ENCODE measurements at places on chromosomes 3 and 15. TPM values are rescaled to one million over a fixed set of nuclear protein-coding genes. Genes with fewer than 3 reads are reported as not detected.

The CCR2 gene
- not detected for total RNA-seq

The AQP9 gene
- 0.18 TPM for total RNA-seq

The SACM1L gene
- total RNA-seq: 51.8 TPM

The TMEM62 gene
- 10.9 TPM for total RNA-seq

GRCh38 chr15:89774492-89774891 lies 1.6 kb upstream of the MESP2 start:
- no peak for DNase-seq

DNA sequence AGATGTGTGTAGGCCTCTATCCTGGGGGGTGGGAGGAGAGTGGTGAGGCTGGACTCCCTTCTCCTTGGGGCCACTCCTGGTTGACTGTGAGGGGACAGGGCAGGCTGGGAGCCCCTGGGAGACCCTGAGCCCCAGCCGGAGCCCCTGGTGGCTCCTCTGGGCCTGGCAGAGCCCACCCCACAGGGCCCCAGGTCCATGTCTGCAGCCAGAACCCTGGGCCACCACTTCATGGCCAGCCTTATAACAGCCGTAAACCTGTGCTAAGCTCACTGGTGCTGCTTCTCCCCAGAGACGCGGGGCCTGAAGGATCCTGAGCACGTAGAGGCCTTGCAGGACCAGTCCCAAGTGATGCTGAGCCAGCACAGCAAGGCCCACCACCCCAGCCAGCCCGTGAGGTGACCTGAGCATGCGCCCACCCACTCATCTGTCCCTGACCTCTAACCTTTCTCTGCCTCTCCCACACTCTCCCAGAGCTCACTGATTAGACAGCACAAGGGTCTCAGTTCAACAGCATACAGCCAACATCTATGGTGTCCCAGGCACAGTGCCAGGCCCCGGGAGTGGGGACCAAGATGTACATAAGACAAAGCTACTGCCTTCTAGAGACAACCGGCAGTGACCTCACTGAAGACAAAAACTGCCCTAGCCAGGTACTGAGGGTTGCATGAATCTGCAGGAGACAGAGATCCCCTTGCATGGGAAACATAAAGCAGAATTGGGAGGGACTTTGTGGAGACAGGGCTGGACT lies 3.5 kb downstream of the NR2E3 start:
- DNase-seq: no peak

DNA sequence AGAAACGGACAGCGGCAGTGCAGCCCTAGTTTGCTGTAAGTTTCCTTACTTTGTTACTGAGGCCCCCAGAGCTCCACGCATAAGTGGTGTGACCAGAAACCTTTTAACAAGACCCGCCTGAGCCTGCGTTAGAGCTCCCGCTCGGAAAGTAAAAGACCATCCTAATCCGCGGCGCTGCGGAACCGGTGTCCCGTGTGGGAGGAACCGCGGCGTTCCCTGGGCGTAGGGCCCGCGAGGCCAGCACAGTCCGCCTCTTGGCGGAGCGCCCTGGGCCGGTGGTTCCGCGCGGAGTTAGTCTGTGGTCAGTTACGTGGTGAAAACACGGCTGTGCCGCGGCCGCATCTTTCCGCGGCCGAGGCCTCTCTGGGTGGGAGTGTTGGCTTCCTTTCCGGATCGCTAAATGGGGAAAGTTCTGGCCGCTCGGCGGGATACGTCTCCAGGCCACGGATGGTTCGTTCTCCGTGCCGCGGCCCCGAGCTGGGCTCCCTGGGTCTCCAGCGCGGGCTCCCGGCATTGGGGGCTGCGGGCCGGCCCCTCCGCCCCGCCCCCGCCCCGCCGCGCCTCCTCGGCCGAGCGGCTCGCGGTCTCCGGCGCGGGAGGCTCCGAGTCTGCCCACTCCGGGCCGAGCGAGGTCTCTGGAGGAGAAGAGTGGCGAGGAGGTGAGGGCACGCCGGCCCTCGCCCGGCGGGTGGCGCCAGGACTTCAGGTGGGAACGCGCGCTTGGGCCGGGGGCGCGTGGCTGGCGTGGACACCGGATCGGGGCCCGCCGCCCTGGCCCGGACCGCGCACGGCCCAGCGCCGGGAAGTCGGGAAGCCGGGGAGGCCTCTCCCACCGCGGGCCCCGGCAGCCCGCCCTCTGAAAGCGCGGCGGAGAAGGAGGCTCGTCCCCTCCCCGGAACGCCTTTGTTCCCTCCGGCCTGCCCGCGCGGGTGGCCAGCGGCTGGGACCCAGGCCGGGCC lies 754 bp downstream of the B3GNT5 start:
- peak; percentile 53 for DNase-seq

GRCh38 chr3:195407531-195408409 lies 35.0 kb downstream of the ACAP2 start:
- DNase-seq: peak; percentile 30

- DNase-seq: no peak
These were observed 147.2 kb downstream of the EPHA6 start for GRCh38 chr3:96961576-96961975.

DNA sequence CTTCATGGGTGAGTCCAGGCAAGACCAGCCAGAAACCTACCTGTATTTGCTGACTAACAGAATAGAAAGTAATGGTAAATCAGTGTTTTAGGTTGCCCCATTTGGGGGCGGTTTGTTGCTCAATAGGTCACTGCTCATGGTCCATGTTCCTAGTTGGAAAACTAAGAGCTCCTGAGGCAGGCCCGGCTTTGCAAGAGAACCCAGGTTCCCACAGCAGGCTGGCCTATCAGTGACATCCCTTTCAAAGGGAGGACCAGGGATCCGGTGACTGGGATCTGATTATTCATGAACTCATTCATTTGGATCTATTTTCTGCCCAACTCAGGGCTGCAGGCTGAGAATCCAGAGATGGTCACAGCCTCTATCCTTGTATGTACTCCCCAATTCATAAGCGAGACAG lies 163.9 kb downstream of the WNT7A start:
- DNase-seq: no peak

DNA sequence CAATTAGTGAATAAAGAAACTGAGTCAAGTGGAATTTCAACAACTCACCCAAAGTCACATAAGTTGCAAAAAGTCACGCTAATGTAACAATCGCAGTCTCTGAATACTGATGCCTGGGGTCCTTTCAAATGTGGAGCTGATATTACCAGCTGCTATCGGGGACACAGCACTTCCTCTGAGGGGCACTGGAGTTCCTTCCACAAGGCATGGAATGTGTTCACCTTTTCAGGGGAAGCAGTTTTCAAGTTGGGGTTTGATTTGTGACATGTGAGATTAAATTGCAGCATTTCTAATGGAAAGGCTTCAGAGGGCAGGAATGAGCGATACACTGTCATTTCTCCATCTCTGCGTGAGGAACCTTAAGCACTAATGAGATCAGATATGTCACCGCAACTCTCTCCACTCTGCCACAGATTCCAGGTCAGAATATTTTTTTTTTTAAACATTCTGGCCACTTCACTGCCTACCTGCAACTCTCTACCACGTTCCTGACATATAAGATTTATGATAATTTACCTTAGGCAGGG lies 807.2 kb upstream of the CFAP20DC start:
- no peak for DNase-seq

- peak; percentile 18 for DNase-seq
These were observed 1.4 kb downstream of the CRTAP start for GRCh38 chr3:33115024-33115768.

DNA sequence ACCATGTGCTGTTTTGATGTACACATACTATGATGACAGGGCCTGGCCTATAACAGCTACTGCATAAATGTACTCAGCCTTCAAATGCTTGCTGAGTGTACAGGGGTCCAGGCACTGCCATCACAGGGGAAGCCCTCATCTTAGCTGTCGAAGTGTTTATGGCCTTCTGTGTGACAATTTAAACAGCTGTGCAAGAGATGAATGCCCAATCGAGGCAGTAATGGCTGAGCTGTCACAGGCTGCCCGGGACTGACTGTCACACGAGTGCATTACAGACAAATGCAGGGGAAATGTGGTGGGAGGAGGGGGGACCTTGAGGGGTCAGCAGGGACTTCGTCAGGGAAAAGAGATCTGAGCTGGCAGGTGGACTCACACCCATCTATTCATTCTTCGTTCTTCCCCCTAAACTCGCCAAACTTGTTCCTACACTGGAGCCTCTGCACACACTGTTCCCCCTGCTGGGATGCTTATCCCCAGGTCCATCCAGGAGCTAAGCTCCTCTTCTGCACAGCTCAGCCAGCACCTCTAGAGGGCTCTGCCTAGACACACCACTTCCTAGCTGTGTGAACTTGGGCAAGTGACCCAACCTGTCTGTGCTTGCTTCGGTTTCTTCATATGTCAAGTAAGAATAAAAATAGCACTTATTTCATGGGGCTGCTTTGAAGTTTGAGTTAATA lies 156.2 kb upstream of the IQSEC1 start:
- DNase-seq: peak; percentile 36

- no peak for DNase-seq
These were observed 58.8 kb upstream of the CTXND1 start for GRCh38 chr15:80310776-80311175.

DNA sequence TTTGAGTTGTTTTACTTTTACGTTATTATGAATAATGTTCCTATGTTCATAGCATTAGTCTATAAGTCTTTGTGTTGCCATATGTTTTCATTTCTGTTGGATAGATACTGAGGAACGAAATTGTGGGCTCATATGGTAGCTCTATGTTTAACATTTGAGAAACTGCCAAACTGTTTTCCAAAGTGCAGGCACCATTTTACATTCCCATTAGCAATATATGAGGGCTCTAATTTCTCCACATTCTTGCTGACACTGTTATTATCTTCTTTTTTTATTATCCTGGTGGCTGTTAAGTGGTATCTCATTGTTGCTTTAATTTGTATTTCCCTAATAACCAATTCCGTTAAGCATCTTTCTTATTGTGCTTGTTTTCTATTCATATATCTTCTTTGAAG lies 1.8 kb upstream of the PIK3R4 start:
- DNase-seq: no peak

- DNase-seq: no peak
These were observed 28.8 kb downstream of the KNG1 start for GRCh38 chr3:186746008-186746407.

- DNase-seq: no peak
These were observed 717.3 kb downstream of the OTOL1 start for GRCh38 chr3:162213956-162214355.

All from activated CD4-positive, alpha-beta T cell treated with anti-CD3 and anti-CD28 coated beads for 36 hours (primary cell).